ENCODE measurements at places on chromosomes 5 and 9.

DNA sequence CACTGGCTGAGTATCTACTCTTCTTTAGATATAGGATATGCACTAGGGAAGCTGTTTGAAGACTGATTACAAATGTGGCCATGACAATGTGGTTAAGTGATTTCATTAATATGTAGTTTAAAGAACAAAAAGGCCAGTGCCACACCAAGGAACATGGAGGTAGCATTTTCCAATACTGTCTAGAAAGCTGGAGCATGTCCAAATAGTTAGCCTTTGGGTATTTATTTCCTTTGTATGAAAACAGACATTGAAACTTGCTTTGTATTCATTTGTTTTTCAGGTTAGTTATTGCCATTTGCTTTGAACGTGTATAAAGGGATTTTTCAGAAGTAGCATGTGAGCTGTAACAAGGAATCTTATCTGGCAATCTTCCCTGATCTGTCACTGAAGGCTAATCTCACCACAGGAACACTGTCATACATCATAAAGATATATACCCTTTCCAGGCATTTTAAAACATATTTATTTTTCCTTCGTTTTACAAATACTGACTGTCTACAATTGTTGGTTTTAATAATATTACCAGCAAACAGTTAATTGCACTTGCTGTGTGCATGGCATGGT is 93.4 kb downstream of the PLPPR1 start:
- no peak for DNase-seq

- DNase-seq = no peak
Observed at GRCh38 chr9:69606089-69606488, 66.1 kb downstream of the APBA1 start.

DNA sequence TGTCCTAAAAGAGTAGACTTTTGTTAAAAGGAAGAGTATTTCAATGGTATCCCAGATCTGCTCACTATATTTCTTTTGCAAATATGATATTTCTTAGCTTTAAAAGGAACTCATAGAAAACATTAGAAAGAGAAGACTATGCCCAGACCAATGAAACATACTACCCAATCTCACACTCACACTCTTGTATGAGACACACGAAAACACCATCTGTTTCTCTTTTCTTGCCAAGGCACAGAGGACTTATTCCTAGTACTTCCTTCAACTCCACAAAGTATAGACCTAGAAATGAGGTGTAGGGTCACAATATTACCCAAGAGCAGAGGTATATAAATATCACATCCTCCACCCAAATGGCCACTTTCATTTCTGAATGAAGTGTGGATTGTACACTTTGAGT is 292.4 kb upstream of the ACO1 start:
- no peak for DNase-seq

DNA sequence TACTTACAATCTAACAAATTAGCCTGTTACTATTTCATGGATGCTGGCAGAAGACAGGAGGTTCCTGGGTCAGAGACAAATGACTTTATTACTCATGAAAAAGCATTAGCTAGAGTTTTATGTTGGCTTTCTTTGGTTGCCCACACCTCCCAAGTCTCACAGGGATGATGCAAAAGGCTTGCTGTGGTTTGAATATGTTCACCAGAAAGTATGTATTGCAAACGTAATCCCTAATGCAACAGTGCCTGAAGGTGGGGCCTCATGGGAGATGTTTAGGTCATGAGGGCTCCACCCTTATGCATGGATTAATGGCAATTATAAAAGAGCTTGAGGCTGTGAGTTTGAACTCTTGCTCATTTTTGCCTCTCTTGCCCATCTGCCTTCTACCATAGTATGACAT is 28.5 kb downstream of the DPYSL3 start:
- no peak for DNase-seq

Measured in RWPE1 (cell line).